Adipocyte (in vitro differentiated cells): ENCODE measurements at places on chromosomes 13 and 19.
A peak's percentile ranks its signal among the peaks of the same experiment; 100 is the strongest.

GRCh38 chr19:31938675-31939074 is 406.7 kb upstream of the ZNF507 start:
- no peak for DNase-seq

DNA sequence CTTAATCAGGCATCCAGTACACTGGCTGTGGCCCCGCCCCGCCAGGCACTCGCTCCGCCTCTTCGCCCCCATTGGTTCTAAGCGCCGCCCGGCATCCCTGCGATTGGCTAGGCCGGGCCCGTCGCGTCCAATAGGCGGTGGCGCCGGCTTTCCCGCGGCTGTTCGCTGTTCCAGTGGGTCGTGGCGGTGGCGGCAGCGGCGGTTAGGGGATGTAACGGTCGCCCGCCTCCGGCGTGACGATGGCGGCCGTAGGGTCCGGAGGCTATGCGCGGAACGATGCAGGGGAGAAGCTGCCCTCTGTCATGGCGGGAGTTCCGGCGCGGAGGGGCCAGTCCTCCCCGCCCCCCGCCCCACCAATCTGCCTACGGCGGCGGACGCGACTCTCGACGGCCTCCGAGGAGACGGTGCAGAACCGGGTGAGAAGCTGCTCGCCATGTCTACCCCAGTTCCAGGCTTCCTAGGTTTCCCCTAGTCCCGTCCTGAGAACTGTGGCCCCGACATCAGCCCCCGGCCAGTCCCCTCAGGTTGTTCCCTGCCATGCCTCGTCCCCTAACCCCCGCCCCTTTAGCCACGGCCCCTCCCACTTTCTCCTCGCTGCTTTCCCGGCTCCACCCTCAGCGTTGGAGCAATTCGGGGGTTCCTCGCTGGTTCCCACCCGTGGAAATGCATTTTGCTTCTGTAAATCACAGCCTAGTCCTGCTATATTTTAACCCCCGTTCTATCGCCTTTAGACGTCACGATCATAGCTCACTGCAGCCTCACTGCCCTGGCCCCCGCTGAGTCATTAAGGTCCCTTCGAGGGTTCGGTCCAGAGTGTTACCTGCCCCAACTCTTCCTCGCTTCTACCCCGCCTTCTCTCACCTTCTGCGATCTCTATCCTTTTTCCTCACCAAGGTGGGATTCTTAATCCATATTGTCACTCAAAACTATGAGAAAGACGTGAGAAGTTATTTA is at the start of gene WDR62:
Gene WDR62 (plus strand): TSS at position 165 of the 954 bp plus-strand sequence. CDS start 75 bp downstream, at position 240.
- DNase-seq = peak; percentile 98

DNA sequence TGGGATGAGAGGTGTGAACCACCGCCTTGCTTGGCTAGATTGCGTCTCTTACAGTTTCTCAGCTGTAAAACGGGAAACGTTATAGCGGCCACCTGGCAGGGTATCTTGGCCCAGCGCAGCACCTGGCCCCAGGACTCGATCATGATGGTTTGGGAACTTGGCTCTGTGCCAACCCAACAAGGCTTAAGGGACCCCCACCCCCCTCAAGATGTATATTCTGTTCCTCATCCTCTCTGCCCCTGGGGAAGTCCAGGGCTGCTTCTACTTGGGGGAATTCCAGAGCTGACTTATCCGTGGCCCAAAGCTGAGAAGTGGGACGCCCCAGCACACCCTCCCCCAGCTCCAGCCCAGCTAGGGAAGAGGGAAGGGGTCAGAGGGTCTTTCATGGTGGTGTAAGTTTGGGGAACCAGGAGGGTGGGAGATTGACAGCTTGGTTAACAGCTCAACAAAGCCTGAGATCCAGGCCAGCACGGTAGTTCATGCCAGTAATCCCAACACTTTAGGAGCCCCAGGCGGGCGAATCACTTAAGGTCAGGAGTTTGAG is 695 bp downstream of the ICAM1 start:
- no peak for DNase-seq

DNA sequence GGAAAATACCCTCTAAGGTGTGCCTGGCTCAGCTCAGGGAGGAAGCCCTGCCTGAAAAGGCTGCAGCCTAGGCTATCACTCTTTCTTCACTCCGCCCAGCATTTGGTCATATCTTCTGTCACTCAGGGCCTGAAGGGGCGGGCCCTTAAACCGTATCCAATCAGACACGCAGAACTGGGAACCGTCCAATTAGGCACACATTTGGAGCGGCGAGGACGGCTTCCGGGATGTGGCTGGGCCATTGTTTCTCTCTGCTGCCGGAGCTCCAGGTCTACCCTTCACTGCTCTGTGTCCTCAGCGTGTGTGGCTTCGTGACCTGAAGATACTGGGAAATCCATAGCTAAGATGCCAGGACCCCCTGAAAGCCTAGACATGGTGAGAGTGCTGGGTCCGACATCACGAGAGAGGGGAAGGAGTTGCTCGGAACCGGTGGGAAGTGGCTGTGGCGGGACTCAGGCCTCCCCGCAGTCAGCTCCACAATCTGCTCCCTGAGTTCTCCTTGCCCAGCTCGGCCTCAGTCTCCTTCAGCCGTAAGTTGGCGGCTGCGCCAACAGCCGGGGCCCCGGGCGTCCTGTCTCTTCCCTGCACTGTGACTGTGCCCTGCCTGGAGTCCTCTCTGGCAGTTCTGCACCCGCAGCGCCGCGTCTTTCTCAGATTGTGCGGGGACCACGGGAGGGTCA is at the start of gene ZNF493:
Gene ZNF493 (plus strand): TSS at position 241 of the 680 bp plus-strand sequence. CDS start 105 bp downstream, at position 346.
- DNase-seq = peak; percentile 98

DNA sequence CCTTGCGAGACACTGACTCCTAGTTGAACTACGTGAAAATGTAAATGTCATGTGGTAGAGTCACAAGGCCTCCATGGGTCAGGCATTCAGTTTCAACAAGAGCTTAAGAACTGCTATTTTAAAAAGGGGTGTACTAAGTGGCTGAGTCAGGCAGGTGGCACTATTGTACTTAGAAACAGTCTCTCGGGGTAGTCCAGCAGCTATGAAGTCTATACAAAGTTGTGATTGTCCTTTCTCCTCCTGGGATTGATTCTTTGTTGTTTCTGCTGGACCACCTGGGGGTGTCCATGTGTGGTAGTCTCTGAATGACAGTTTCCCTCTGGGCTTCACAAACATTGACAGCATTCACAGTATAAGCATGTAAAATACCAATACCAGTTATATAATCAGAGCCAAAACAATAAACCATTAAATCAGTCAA is 33.0 kb downstream of the UGGT2 start:
- DNase-seq = peak; percentile 81

- no peak for DNase-seq
Measured at GRCh38 chr13:98511435-98511834, 65.5 kb downstream of the STK24 start.

DNA sequence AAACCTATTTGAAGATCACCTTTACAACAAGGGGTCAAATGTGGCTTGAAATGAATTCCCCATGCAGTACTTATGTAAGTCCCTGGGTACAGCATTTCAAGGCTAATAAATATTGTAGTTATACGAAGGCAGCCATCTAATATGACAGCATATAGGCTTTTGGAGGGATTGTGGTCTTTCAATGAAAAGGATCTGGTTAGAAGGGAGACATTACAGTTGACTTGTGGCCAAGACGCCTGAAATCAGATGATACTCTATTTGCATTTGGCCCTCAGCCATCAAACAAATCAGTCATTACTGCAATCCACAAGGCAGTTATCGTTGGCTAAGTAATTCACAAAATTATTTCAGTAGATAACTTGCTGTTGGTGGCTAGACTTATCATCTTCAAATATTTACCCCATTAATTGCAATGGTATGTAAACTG is 242.7 kb downstream of the DCLK1 start:
- DNase-seq = no peak

DNA sequence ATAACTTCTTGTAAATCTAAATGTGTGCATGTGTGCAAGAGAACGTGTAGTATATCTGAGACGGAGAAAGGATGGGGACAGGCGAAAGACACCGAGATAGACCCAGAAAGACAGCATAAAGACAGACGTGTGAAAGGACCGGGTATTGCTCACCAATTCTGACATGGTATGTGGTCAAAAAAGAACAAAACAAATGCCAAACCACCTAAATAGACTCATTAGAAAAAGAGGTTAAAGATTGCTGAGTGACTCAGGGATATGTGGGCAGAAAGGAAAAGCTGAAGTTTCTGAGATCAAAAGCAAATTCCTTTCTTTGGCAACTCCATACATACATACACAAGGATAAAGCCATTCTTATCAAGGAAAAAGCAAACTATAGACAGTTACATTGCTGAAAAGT is 179.7 kb upstream of the TSC22D1 start:
- DNase-seq = peak; percentile 40

DNA sequence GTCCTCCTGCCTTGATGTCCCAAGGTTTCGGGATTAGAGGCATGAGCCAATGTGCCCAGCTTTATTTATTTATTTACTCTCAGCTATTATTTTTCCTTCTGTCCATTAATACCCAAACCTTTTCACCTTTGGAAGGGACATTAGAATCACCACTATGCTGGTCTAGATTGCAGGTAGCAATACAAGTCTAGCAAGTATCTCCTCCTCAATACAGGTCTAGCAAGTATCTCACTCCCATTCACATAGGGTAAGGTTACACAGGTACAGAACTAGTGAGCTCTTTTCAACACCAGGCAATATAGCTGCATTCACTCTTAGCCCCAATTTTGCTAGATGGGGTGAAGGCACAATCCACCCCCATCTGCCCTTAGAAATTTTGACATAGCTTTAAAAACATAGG is 17.4 kb upstream of the SPRYD7 start:
- DNase-seq = no peak

DNA sequence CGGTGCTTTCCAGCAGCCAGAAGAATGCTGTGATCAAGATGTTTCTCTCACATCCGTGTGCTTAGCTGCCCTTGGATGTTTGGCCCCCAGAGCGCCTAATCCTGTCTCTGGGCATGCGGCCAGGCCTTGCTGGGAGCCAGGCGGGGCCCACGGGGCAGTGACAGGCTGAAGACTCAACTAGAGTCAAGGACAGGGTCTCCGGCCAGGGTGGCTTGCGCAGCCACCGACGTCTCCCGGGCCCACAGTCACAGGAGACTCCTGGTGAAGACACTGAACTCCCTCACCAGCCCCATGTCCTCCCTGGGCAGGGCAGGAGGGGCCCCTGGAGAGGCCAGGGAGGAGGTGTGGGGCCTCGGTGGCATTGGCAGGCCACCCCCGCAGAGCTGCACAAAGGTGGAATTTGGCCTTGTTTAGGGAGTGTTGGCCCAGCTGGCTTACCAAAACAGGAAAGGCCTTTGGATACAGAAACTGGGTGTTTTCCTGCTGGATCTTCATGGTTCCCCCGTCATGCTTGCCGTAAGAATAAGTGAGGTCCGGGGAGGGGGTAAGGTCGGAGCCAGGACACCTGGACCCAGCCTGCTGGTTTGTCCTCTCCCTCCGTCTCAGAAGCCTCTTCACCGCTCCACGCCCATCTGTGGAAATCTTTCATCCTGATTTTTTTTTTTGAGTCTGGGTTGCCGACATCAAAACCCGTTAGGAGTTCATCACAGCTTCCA is 10.0 kb upstream of the NDUFS7 start:
- DNase-seq = no peak

GRCh38 chr13:25171517-25172302 is at the start of gene AMER2:
Gene AMER2, minus strand, starts transcription at chr13:25172288. Its CDS starts 669 bp downstream, at chr13:25171619.
- peak; percentile 62 for DNase-seq

DNA sequence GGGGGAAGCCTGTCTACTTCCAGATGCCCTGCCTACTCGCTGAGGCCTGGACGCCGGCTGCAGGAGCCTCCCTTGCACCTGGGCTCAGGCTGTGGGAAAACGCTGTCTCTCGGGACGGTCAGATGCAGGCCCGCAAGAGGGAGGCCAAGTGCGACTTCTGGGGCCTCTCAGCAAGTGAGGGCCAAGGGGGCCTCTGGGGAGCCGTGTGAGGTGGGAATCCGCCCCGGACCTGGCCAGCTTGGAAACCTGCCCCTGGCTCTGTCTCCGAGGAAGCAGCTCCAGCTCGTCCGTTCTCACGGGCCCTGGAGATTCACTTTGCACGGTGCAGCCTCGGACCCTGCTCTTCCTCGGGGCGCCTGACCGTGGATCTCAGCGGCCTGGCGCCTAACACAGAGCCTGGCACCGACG is 11.4 kb upstream of the CRTC1 start:
- no peak for DNase-seq

GRCh38 chr13:39955560-39955959 is 300.1 kb downstream of the COG6 start:
- DNase-seq = no peak

GRCh38 chr19:13094106-13094504 is 8.6 kb downstream of the LYL1 start:
- DNase-seq = no peak

- peak; percentile 44 for DNase-seq
Measured at GRCh38 chr13:105069106-105069505, 1466.4 kb downstream of the EFNB2 start.

DNA sequence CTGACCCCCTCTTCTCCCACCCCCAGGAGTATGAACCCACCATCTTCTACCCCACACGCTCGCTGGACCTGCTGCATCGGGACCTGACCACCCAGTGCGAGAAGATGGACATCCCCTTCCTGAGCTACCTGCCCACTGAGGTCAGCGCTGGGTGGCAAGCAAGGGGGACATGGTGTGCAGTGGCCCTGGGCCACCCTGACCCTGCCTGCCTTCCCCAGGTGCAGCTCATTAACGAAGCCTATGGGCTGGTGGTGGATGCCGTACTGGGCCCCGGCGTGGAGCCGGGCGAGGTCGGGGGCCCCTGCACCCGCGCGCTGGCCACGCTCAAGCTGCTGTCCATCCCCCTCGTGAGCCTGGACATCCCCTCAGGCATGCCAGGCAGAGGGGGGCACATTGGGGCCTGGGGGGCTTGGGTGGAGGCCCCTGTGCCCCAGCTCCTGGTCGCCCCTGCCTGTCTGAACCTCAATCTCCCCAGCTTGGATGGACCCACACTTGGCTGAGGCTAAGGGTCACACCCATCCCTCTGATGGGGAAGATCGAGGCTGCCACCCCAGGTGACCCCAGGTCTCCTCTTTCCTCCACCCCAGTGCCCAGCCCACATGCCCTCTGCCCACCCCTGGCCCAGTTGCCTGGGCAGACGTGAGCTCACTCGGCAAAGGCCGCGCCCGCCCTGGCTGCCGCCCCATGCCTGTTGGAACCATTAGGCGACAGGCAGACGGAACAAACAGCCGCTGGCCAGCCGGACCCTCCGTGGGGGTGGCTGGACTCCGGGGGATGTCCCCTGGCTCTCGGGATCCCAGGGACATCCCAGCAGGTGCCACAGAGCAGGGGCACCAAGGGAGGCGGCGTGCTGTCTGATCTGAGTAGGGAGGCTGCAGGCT is 2.5 kb upstream of the CILP2 start:
- DNase-seq = no peak
